ENCODE measurements at places on chromosomes 11 and 22.

- no peak for DNase-seq
Measured at GRCh38 chr22:43993072-43993760, 30.9 kb upstream of the PARVB start.

DNA sequence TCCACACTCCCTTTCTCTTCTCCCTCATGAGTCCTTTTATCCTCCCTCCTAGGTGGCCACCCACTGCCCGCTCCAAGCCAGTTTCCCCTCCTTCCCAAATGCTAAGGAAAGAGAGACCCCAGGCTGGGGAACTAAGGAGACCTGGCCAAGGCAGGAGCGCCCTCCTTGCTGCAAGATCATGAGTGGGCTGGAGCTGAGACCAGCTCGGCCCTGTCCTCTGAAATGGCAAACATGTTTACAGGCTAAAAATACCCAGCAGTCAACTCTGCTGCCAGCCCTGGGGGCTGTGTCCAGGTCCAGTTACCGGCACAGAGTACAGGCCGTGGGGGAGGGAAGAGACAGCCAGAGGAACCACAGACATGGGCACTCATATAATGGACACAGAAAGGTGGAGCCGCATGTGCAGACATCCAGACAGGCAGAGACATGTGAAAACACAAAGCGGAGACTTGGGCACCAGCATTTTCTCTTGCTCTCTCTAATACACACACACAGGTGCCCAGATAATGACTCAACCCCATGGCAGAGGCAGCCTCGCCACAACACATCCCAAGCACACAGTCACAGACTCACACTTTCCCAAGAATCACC lies 1.2 kb upstream of the AHNAK start:
- DNase-seq = no peak

DNA sequence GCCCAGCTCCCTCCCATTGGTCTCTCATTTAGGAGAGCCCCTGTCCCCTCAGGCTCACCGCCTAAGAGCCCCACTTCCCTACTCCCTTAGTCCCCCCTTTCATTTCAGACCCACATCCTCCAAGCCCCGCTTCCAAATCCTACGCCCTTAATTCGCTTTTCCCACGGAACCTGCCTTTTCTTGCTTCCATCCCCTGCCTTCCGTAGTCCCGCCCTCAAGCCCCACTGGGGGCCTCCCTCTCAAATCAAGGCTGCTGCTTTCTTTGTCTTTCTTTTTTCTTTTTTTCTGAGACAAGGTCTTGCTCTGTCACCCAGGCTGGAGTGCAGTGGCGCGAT lies 396 bp downstream of the CCDC157 start:
- DNase-seq = no peak

DNA sequence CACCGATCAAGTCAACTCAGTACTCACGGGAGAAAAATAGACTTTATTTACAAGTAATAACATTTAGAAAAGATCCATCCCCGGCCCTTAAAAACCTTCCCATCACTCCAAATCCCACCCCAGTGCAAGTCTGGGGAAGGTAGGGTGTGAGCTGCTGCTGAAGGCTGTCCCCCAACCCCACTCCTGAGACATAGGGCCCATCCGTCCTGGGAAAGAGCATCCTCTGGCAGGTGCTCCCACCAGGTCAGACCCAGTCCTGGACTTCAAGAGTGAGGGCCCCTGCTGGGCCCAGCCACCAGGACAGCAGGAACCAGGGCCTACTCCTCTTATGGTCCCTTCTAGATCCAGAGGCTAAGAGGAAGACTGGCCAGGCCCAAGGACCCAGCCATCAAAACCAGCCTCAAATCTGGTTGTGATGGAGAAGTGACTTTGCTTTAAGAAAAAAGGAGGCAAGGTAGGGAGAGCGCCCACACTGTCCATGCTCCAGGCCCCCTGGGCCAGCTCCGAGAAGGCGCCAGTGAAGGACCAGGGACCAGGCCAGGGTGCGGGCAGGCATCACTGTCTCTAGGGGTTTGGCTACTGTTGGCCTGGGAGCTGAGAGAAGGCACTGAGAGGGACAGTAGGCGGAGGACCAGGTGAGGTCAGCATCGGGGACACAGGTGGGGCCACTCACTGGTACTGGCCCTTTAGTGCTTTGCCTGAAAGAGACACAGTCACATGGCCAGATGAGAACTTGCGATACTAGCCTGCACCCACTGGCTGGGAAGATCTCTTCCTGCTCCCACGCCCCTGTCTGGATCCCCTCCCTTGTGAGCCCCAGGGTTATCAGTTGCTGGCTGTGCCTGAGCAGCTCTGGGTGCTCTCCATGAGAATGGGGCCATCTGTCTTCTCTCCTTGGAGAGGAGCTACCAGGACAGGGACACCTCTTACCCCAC lies 4.4 kb downstream of the IL18BP start:
- DNase-seq = no peak

DNA sequence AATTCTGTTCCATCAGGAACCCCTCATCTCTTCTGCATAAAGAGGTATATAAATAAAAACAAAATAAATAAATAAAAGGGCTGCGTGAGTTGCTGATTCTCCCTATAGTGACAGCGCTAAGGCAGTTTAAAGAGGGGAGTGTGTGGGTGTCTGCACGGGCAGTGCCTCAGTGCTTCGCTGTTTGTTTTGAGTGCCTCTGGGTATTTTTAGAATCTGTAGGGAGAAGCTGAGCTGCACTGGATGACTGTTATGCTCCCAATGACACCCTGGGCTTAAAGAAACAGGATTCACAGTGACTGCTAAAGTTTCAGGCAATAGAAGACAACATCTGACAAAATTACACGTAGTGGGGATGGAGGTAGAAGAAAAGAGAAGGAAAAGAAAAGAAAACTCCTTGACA lies 38.8 kb downstream of the SLC1A2 start:
- no peak for DNase-seq

- DNase-seq = no peak
Measured at GRCh38 chr11:129814244-129815014, 1.2 kb upstream of the TMEM45B start.

DNA sequence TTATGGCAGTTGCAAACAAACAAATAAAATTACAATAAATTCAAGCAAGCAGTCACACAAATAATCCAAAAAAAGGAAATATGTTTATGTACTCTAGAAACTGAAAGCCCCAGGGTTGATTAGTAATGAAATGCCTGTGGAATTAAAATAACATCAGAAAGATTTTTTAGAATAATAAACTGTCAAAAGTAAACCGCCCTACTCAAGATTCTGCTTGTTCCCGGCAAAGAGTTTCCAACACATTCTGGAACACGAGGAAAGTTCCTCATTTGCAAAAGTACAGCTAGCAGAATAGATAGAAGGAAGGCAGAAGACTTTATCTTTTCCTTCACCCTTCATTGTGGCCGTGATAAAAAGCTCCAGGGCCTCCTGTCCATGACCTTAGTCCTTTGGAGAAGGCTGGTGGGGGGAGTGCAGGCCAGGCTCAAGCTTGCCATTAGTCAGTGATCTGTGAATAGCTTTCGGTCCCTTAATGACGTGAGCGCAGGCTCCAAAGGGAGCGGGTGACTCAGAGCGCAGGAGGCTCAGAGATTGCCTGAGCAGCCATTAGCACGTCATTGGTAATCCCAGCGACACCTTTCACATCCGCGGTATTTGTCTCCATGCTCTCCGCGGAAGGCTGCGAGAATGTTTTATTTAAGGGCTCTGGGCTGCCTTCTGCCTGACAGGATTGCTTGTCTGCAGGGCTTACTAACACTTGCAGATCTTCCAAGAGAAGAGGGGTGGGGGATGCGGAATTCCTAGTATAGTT lies 458.3 kb downstream of the METTL15 start:
- DNase-seq = no peak

DNA sequence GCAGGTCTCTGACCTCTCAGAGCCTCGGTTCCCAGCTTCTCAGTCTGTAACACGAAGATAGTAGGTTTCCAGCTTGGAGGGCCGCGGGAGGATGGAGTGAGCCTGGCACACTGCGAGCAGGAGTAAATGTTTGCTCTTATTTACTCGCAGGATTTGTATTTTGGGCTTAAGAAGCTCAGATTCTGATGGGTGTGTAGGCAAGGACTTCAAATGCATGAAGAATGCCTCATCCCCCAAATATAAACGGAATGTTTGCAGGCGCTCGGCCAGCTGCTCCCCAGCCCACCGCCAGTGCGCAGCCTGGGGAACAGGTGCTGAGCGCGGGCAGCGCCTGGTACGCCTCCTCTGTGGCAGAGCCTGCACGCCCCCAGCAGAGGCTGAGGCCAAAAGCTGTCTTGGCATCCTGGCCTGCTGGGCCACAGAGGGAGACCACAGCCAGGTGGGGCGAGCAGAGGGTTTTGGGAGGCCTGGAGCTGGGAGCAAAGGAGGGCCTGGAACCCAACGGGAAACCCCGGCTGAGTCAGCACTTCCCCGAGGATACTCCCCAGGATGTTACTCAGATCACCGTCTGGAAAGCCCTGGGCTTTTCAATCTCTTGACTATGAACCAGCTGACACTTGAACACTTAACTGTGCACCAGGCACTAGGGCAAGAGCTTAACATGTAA lies 9.4 kb downstream of the EHD1 start:
- no peak for DNase-seq

DNA sequence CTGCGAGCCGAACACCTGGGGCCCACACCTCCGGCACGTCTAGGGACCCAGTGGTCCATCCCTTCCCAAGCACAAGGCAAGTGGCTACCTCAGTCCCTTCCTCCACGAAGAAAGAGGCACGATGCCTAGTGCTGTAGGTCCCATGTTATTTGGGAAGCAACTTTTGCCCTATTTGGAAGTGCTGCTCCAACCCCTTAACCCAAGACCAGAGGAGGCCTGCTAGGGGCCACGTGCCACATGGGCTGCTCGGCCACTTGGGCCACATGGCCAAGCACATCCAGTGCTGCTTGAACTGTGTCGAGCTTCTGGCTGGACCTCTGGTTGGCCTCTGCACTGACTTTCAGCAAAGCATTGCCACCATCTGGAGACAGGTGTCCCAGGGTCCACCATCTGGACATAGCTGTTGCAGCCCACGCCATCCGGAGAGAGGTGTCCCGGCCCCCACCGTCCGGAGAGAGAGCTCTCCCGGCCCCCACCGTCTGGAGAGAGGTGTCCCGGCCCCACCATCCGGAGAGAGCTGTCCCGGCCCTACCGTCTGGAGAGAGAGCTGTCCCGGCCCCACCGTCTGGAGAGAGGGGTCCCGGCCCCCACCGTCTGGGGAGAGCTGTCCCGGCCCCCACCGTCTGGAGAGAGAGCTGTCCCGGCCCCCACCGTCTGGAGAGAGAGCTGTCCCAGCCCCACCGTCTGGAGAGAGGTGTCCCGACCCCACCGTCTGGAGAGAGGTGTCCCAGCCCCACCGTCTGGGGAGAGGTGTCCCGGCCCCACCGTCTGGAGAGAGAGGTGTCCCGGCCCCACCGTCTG lies 6.5 kb upstream of the B4GALNT4 start:
- DNase-seq = no peak

DNA sequence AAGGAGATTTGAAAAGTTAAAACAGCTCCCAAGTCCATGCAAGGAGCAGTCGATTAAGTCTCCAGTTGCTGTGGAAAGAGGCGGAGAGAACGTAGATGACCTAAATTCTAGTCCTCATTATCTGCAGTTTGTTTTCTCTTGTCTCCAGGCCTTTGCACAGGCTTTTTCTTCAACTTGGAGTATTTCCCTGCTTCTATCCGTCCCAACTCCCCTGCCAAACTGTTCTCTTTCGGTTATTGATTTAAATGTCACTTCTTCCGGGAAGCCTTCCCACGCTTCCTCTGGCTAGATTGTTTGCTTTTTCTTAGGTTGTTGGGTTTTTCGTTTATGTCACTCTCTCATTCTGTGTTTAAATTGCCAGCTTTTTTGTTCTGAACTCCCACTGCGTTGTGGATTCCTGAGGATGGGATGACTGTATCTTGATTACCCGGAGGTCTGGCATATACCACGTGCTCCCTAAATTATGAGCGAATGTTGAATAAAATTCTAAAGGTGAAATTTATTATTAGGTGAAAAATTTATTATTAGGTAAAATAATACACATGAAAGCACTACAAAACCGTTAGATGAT lies 463 bp downstream of the TMEM126B start:
- no peak for DNase-seq

GRCh38 chr11:117058761-117059261 lies 39.4 kb downstream of the SIK3 start:
- no peak for DNase-seq

- no peak for DNase-seq
Measured at GRCh38 chr11:47400768-47401279, 7.6 kb upstream of the SLC39A13 start.

GRCh38 chr22:38220163-38220562 lies 18.4 kb downstream of the MAFF start:
- DNase-seq = no peak

DNA sequence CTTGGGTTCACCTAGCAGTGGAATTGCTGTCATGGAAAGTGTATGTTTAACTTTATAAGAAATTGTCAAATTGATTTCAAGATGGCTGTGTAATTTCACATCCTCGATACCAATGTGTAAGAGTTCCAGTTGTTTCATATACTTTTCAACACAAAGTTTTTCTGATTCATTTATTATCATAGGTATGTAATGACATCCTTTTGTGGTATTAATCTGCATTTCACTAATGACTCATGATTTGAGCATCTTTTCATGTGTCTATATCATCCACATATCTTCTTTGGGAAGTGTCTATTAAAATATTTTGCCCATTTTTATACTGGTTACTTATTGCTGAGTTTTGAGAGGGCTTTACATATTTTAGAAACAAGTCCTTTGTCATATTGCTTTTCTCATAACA lies 17.0 kb upstream of the GLYATL1B start:
- DNase-seq = no peak

- DNase-seq = no peak
Measured at GRCh38 chr22:49618677-49618953, 209.1 kb downstream of the BRD1 start.

Measured in NCI-H1092 (cell line).